Pulmonary artery endothelial cell (primary cell): ENCODE measurements at places on chromosomes 6 and 20. TPM values are rescaled to one million over a fixed set of nuclear protein-coding genes. Genes with fewer than 3 reads are reported as not detected.
A peak's percentile ranks its signal among the peaks of the same experiment; 100 is the strongest.

DNA sequence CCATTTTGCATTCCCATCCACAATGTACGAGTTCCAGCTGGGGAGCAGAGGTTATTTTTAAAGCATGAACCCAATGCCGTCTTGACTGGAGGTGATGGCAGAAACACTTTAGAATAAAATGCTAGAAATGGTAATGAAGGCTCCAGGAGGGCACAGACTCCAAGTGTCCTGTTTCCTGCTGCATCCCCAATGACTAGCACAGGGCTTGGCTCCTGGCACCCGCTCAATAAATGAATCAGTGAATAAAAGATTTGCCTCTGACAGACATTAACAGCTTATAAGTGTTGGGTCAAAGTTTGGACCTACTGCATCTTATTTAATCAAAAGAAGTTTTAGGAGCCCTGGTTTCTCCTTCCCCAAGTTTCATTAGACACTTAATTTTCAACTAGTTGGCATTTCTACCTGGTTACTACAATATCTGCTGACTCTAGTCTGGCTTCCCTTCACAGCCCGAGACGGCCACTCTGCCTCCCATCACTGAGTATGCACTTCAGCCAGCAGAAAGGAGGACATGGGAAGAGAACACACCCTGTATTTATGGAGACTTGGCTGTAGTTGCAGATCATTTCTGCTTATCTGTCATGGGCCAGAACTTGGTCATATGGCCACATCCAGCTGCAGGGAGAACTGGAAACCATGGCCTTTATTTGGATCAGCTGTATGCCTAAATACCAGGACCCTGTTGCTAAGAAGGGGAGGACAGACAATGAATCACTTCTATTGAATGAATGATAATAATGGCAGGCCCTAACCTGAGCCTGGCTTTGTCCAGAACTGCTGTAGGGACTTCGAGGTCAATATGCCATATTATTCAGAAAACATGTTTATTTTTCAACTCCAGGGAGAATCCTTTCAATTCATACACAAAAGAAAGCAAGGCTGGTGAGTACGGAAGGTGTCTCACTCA is 63.1 kb downstream of the TTI1 start:
- no peak for DNase-seq

DNA sequence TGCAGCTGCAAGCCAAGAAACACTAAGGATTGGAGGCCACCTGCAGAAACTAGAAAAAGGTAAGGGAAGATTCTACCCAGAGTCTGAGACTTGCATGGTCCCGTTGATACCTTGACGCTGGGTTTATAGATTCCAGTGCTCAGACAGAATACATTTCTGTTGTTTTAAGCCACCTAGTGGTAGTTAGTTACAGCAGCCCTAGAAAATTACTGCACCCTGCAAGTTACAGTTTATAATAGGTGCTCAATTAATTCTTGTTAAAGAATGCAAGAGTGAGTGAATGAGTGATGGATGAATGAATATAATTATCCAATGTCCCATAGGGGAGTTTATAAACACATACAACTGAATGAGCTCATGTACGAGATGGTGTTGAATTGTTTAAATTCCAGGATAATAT is 453.1 kb upstream of the SLC35B3 start:
- DNase-seq, result no peak

GRCh38 chr6:43669050-43669921 is 18.3 kb downstream of the MRPS18A start:
- no peak for DNase-seq

DNA sequence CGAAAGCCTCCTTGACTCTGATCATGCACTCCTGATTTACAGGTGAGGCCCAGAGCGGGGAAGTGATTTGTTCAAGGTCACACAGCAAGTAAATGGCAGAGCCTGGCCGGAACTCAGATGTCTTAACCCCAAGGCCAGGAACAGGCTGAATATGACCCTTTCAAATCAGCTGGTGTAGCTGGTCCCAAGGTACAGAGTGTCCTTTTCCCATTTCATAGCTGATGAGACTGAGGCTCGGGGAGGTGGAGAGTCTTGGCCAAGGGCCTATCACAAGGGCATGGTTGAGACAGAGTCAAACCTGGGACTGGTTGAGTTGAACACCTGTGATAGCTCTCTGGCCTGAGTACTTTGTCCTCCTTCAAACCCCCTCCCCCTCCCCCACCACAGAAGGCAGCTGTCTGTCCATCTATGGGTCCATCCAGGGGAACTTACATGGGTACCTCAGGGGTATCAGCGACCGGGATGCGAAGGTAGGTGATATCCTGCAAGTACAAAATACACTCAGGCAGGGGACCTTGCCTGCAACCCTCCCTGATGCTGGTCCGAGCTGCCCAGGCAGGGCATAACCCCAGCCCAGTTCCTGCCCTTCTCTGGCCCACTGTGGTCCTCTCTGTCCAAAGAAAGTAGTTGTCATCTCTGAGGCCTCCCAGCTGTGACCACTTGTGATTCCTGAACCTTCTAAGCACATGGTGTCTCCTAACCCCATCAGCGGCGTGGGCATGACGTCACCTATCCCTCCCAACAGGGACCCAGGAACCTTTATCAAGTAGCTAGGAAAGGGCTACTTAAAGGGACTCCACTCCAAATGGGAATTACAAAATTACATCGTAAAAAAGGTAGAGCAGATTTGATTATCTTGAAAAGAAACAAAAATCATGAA is 5.6 kb downstream of the DUSP15 start:
- no peak for DNase-seq

- DNase-seq, result no peak
Observed at GRCh38 chr6:134758621-134759020, 191.3 kb downstream of the ALDH8A1 start.

- no peak for DNase-seq
Observed at GRCh38 chr20:41609474-41609873, 8.7 kb downstream of the CHD6 start.

DNA sequence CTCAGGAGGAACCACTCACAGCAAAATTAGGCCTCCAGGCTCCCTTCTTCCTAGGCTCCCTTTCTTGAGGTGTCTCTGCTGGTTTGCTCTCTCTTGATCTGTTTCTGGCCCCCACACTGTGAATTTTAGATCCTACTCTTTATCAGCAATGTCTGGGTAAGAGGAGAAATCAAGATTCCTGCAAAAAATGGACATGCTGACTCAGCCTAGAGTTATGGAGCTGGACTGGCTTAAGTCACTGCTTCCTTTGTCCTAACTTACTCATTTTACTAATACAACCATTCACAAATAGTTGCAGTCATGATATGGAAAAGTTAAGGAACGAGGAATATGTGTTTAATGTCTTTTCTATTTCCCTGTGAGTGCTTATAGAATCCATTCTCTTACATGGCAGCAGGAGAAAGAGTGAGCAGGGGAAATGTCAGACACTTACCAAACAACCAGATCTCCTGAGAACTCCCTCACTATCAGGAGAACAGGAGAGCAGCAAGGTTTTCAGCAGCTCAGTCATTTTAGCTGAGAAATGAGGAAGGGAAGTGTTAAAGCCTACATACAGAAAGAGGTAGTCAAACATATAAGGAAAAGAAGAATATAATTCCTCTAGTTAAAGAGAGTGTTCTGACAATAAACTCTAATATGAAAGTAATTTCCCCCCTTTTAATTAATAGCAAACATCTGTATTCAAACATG is 160.8 kb downstream of the PDE7B start:
- DNase-seq, result no peak

DNA sequence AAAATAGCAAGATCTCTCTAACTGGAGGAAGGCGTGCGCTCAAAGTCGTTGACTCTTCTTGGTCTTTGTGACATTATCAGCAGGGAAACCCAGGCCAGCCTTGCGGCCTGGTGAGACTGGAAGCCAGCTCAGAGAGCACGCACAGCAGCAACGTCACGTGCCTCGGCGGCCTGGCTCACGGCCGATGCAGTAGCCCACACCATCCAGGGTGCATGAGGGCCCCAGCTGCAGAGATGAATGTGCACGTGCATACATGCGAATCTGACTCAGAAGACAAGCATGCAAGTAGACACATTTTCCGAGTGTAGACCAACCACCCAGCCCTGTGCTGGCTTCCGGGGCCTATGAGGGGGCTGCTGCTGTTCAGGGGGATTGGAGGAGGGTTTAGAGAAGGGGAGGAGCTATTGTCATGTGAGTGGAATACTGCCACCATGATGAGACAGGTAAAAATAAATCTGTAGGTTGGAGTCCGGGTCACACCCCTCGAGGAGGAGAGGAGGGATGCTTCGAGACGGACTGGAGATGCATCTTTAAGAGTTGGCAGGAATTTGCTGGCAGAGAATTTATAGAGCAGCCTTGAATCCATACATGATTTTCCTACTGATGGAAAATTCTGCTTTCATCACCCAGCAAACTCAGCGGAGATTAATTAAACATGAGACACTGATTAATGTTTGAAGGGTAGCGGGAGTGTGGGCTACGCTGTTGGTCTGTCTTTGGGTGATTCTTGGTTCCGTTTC is 388.2 kb downstream of the CDH4 start:
- no peak for DNase-seq

- DNase-seq, result no peak
Observed at GRCh38 chr6:108293527-108294296, 1.1 kb upstream of the AFG1L start.

DNA sequence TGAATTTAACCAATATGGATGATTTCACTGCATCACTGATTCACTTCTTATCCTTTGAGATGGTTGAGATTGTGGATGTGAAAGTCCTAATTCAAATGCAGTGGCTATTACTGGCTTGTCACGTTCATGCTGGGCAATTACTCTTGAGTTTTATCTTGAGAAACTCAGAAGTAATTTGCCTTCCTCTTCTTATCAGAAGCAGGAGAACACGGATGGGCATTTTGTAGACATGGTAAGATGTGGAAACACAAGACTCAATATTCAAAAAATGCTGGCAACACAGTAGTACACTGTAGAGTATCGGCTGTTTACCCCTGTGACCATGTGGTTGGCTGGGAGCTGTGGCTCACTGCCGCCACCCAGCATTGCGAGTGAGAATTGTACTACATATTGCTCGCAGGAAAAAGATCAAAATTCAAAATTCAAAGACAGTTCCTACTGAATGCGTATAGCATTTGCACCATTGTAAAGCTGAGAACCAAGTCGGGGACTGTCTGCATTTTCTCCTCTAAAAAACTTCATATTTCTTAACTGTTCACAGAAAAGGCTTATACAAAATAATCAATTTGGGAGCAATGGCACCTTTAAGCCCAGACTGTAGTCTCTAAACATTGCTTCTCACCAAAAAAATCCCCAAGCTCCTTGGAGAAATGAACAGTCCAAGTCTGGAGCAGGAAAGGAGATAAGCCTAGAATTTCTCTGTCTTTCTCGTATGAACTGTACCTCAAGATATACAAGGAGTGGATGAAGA is 61.9 kb upstream of the ELOVL5 start:
- DNase-seq, result peak; percentile 4

DNA sequence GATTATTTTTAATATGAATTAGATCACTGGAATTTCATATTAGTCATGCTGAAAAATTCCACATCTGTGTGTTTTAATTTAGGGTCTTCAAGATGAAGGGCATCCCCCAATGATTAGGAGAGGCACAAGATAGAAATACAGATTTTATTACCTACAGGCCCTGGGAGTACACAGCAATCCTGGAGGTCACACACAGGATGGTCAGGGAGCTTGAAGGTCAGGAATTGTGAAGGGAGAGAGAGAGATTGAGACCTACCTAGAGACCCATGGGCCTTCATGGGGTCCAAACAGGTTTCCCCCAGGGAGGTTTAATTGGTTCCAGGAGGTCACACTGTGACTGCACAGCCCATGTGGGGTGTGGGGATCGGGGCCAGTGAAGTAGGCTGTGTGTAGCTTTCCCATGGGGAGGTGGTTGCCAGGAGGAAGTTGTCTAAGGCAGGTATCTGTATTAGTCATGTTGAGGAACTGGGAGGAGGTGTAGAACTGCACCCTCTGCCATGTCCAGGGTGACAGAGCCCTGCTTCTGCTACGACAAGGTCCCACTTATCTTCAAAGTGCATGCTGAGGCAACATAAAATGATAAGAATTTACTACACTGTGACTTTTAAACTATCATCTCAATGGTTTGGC is 18.3 kb downstream of the SNX9 start:
- no peak for DNase-seq

- no peak for DNase-seq
Observed at GRCh38 chr6:161379834-161380582, 106.1 kb upstream of the AGPAT4 start.

DNA sequence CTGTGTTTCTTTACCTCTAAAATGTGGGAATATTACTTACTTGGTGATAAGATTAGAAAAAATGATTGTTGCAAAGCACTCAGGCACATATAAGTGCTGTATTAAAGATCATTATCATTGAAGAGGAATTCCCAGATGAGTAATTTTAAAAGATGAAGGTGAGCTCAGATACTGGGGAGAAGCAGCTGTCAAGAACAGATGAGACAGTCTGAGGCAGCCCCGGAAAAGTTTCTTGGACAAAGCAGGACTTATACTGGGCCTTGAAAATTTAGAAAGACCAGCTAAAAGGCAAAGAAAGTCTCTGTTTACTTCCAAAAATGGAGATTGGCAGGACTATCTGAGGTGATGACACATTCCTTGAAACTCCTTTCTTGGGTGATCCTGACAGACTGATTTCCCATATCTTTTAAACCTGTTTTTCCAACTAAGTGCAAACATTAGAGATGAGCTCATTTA is 93.8 kb upstream of the MARCKS start:
- no peak for DNase-seq

DNA sequence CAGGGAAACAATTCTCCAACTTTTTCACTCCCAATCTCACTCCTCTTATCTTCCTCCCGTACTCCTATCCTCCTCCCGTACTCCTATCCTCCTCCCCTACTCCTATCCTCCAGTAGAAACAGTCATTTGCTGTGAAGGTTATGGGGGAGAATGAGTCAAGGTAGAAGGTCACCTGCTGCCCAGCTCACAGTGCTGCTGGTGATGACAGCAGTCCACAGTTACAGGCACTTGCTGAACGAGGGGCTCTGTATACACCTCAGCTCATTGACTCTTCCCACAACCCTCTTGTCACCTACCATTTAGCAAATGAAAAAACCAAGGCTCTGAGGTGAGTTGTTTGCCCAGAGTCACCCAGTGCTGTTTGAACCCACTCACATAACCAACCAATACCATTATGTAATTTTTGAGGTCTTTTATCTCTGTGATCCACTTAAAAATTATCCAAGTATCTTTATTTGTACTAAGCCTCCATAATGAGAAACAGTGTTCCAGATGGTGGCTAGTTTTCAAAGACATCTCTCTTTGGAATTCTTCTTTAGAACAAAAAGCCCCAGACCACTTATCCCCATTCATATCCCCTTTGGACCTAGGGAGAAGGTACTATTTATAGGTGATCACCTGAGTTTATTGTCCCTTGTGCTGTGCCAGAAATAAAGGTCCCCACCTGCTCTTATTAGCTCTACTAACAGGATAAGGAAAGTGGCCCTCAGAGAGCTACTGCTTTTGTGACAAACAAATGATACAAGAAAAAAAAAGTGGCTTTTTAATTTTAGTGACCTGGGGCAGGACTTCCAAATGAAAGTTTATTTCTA is 53.2 kb downstream of the PTPN1 start:
- no peak for DNase-seq

HDGFL1 gene
- total RNA-seq, result not detected in 2 replicates

FAM8A1 gene
- total RNA-seq, result 12.3 and 13.8 TPM in 2 replicates

SPTLC3 gene
- 0.40 and 0.71 TPM in 2 replicates for total RNA-seq

CGA gene
- total RNA-seq, result not detected in 2 replicates

SLC22A7 gene
- not detected in 2 replicates for total RNA-seq

HTR1E gene
- total RNA-seq, result not detected in 2 replicates
